Endodermal cell (in vitro differentiated cells): ENCODE measurements at places on chromosomes 16 and 17. TPM values are rescaled to one million over a fixed set of nuclear protein-coding genes. Genes with fewer than 3 reads are reported as not detected.

Gene CHST5
- total RNA-seq: 0.17 to 1.1 TPM (median 0.33 TPM) in 3 replicates

Gene NXN
- 177 and 201 TPM in 2 replicates for total RNA-seq

GRCh38 chr16:53503270-53503923 is 388 bp upstream of the AKTIP start:
- peak; percentile 100 for DNase-seq
- H3K36me3 ChIP-seq: peaks cover 10% of the 10 kb centered on the region
- H3K4me3 ChIP-seq: peak overlapping the region; percentile 70
- H3K27ac ChIP-seq: peak overlapping the region; percentile 84
- peaks cover 11% of the 10 kb centered on the region for H3K4me1 ChIP-seq

Gene SPIRE2
- total RNA-seq: 11.3 and 12.8 TPM in 2 replicates

DNA sequence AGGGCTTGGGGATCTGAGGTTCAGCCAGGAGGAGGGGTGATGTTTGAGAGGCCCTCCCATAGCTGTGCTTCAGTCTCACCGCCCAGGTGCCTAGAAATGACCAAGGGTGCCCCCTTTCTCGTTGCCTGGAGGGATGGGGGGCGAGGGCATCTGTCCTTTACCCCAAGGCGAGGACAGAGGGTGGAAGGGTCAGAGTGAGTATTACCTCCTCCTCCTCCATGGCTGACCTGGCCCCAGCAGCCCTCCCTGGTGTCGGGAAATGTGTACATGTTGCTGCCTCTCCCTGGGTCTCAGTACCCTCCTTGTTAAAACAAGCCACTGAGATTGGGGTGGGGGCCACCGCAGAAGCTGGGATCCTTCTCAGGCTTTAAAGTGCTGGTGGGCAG is 2.4 kb downstream of the NECAB2 start:
- H3K27ac ChIP-seq: no peak overlapping the region
- H3K4me1 ChIP-seq: no peaks in the 10 kb centered on the region
- H3K4me3 ChIP-seq: no peak overlapping the region
- H3K36me3 ChIP-seq: no peaks in the 10 kb centered on the region

Gene TBC1D3B
- total RNA-seq: 14.5 and 18.4 TPM in 2 replicates

DNA sequence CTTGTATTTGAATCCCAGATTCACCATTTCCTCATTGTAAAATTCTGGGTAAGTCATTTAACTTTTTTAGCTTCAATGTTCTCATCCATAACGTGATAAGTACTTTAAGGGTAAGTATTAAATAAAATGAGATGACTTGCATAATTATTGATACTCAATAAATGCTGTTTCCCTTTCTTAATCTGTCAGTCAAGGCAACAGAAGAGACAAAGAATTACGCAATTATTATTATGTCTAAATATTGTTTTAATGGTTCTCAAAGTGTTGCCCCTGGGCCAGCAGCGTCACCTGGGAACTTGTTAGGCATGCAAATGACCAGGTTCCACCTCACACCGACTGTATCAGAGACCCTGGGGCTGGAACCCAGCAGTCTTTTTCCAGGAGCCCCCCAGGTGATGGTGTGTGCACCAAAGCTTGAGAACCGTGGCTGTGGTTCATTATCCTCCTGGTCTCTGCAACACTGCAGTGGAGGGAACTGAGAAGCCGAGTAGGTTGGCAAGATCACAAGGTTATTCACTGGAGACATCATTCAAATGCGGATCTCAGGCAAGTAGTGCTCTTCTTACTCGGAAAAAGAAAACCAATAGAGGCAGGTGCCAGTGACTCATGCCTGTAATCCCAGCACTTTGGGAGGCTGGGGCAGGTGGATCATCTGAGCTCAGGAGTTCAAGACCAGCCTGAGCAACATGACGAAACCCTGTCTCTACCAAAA is 43.5 kb downstream of the LYRM9 start:
- no peaks in the 10 kb centered on the region for H3K27me3 ChIP-seq
- H3K4me1 ChIP-seq: no peaks in the 10 kb centered on the region
- DNase-seq: peak; percentile 39
- no peaks in the 10 kb centered on the region for H3K36me3 ChIP-seq
- no peak overlapping the region for H3K27ac ChIP-seq
- no peak overlapping the region for H3K4me3 ChIP-seq

- H3K27me3 ChIP-seq: no peaks in the 10 kb centered on the region
- no peak for DNase-seq
- no peak overlapping the region for H3K4me3 ChIP-seq
- H3K4me1 ChIP-seq: no peaks in the 10 kb centered on the region
- no peak overlapping the region for H3K27ac ChIP-seq
- H3K36me3 ChIP-seq: no peaks in the 10 kb centered on the region
Measured at GRCh38 chr17:281365-281999, 71.1 kb downstream of the RPH3AL start.

DNA sequence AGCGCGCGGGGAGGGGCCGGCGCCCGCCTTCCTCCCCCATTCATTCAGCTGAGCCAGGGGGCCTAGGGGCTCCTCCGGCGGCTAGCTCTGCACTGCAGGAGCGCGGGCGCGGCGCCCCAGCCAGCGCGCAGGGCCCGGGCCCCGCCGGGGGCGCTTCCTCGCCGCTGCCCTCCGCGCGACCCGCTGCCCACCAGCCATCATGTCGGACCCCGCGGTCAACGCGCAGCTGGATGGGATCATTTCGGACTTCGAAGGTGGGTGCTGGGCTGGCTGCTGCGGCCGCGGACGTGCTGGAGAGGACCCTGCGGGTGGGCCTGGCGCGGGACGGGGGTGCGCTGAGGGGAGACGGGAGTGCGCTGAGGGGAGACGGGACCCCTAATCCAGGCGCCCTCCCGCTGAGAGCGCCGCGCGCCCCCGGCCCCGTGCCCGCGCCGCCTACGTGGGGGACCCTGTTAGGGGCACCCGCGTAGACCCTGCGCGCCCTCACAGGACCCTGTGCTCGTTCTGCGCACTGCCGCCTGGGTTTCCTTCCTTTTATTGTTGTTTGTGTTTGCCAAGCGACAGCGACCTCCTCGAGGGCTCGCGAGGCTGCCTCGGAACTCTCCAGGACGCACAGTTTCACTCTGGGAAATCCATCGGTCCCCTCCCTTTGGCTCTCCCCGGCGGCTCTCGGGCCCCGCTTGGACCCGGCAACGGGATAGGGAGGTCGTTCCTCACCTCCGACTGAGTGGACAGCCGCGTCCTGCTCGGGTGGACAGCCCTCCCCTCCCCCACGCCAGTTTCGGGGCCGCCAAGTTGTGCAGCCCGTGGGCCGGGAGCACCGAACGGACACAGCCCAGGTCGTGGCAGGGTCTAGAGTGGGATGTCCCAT is 232.8 kb downstream of the SEC14L1 start:
- H3K27me3 ChIP-seq: no peaks in the 10 kb centered on the region
- peak overlapping the region; percentile 67 for H3K27ac ChIP-seq
- H3K36me3 ChIP-seq: no peaks in the 10 kb centered on the region
- H3K4me1 ChIP-seq: peaks cover 28% of the 10 kb centered on the region
- peak overlapping the region; percentile 93 for H3K4me3 ChIP-seq

Gene BRICD5
- 3.5 to 8.0 TPM (median 7.7 TPM) in 3 replicates for total RNA-seq

DNA sequence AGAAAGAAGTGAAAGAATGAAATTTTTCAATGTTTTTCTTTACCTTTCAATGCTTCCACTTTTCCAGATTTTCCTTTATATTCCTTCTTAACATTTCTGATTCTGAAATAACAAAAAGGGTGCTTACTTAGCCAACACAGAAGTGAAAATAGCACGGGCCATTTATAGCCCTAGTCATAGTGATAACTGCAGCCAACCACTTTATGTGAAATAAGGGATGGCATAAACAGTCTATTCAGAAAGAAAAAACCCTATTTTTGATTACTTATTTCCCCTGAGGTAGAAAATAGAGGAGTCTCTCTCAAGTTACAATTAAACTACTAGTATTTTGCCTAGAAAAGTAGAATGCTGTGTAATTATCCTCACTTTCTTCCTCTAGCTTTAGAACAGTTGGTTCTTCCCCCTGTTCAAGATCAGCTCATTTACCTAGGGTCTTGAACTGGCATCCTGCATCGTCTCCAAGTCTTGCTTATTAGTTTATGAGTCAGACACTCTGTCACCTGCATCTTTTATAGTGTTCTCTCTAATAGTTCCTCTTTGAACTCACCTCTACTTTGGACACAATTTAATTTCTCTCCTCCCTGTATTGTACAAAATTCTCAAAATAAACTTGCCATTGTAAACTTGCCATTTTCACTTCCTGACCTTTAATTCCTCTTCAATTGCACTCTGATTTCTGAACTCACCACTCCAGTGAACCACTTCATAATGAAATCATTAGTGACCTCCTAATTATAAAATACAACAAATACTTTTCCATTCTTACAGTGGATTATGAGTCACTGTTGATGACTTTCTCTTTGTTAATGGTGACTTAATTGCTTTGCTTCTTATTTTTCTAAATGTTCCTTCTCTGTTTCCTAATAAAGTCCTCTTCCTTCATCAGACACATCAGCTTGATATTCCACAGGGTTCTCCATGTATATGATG is 23.6 kb downstream of the ABCA6 start:
- no peak overlapping the region for H3K27ac ChIP-seq
- DNase-seq: no peak
- H3K36me3 ChIP-seq: no peaks in the 10 kb centered on the region
- H3K4me3 ChIP-seq: no peak overlapping the region

DNA sequence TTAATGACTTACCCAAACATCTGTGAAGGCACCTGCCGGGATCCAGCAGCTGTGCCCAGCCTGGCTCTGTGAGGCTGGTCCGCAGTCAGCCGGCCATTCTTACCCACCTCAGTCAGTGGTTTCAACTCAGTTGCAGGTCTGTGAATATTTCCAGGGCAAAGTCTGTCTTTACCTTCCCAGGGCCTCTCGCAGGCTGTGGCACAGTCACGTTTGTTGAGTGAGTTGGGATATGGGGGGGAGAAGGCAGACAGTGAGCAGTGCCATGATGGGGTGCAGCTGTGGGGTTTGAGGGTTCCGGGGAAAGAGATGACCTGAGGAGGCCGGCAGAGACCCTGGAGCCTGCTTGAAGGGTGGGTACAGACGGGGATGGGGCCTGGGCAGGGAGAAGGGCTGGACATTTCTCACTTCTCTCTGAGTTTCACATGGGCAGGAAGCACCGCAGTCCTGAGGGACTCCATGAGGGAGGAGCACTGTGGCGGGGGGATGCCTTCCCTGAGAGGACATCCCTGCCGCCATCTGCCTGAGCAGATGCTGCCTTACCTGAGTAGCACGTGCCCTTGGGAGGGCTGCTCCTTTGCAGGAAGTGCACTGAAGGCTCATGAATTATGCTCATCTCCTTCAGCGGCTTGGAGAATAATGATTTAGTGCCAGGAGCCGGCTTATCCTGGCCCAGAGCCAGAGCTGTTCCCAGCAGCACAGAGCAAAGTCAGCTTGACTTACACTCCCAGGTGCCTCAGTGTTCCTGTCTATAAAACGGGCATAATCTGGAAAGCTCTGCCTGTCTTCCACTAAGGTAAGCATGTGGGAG is 48.1 kb downstream of the KSR1 start:
- no peak overlapping the region for H3K4me3 ChIP-seq
- H3K36me3 ChIP-seq: peaks cover 11% of the 10 kb centered on the region
- no peak for DNase-seq

- no peak overlapping the region for H3K4me3 ChIP-seq
- H3K27me3 ChIP-seq: no peaks in the 10 kb centered on the region
- H3K4me1 ChIP-seq: peaks cover 12% of the 10 kb centered on the region
Measured at GRCh38 chr16:78286065-78286464, 186.6 kb downstream of the WWOX start.

Gene TNFRSF13B
- 0.78 to 3.3 TPM (median 0.97 TPM) in 3 replicates for total RNA-seq

- peak; percentile 97 for DNase-seq
- peak within 1 kb of the TSS; percentile 93 for H3K4me3 ChIP-seq
- no peaks in the 10 kb centered on the region for H3K27me3 ChIP-seq
- peaks cover 8% of the 10 kb centered on the region for H3K4me1 ChIP-seq
- no peak within 1 kb of the TSS for H3K27ac ChIP-seq
Measured at GRCh38 chr17:42536048-42536371, at the start of gene NAGLU. TSS of gene NAGLU (plus strand) at chr17:42536241. CDS start at chr17:42536273, 32 bp downstream.

DNA sequence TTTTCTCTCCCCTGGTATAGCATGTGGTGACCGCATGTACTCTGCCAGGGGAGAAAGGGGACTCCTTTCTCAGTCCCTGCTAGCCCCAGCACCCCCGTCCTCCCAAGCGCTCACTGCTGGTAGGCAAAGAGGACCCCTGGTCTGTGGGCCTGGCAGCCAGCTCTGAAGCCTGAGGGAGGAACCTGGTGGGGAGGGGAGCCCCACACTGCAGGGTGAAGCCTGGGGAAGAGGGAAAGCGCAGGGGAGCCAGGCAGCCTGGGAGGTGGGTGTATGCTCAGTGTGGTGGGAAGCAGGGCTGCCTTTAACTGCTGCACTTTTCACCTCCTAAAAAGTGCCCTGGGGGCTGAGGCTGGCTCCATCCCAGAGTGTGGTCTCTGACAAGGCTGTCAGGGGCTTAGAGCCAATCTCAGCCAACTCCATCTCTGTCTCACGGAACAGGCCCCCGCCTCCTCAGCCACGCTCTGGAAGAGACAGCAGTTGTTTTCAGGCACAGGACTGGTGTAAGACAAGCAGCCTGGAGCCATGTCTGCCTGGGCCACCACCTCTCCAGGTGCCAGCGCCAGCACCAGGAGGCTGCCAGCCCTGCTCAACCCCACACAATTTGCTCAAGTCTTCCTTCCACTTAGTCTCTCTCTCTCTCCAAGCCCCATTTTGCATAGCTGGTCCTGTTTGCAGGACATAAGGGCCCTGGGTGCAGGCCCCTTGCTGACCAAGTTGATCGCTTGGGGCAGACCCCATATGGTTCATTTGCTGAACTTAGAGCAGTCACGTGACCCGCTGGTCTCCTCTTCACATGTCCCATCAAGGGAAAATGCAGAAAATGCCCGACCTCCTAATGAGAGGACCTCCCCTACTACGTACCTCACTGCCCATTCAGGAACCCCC is 14.7 kb upstream of the TBX2 start:
- no peaks in the 10 kb centered on the region for H3K4me1 ChIP-seq
- H3K36me3 ChIP-seq: no peaks in the 10 kb centered on the region
- no peak overlapping the region for H3K4me3 ChIP-seq
- H3K27ac ChIP-seq: no peak overlapping the region
- no peak for DNase-seq

DNA sequence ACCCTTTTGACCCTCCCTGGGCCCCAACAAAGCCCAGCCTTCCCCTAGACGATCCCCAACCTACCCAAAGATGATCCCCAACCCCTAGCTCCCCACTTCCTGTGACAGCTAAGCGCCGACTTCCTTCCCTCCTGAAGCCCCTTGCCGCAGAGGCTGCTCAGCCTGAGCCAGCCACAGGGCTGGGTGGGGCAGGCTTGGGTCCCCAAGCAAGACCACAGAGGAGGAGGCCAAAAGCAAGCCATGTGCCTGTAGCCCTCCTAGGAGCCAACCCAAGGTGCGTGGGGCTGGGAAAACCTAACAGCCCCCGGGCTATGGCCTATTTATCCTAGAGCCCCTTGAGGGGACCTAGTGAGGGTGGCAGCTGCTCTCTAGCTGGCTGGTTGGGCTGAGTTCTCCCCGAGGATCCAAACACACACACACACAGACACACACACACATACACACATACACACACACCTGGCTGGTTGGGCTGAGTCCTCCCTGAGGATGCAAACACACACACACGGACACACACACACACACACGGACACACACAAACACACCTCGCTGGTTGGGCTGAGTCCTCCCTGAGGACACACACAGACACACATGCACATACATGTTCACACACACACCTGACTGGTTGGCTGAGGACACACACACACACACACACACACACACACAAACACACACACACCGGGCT is 4.8 kb downstream of the ARRB2 start:
- H3K27me3 ChIP-seq: no peaks in the 10 kb centered on the region
- H3K4me3 ChIP-seq: no peak overlapping the region
- H3K27ac ChIP-seq: no peak overlapping the region
- DNase-seq: no peak
- peaks cover 5% of the 10 kb centered on the region for H3K36me3 ChIP-seq

Gene MAPT
- total RNA-seq: 0.34 and 0.73 TPM in 2 replicates

GRCh38 chr17:2542456-2542855 is 30.8 kb upstream of the METTL16 start:
- no peak overlapping the region for H3K4me3 ChIP-seq
- no peak overlapping the region for H3K27ac ChIP-seq

Gene TMIGD1
- not detected in 2 replicates for total RNA-seq

Gene GPR179
- total RNA-seq: 0.16 TPM in 1 of 2 replicates, not detected in the other
